K562 (cell line): ENCODE measurements at places on chromosomes 7 and 10.
A peak's percentile ranks its signal among the peaks of the same experiment; 100 is the strongest.

DNA sequence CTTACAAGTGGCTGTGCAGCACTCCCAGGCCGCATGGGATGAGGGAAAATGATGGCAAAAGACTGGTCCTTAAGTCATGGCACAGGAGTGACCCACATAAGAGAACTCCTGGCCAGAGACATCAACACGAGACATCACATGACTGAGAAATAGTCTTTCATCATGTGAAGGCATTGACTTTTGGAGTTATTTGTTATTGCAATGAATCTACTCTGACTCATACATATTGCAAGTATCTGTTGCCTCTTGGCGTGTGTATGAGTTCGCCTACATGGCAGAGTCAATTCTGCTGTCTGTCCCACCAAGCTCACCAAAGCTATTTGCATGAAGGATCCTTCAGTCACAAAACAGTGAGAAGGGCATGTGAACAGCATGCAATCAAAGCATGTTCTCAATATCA, 59.7 kb upstream of the HABP2 start:
- DNase-seq: no peak

DNA sequence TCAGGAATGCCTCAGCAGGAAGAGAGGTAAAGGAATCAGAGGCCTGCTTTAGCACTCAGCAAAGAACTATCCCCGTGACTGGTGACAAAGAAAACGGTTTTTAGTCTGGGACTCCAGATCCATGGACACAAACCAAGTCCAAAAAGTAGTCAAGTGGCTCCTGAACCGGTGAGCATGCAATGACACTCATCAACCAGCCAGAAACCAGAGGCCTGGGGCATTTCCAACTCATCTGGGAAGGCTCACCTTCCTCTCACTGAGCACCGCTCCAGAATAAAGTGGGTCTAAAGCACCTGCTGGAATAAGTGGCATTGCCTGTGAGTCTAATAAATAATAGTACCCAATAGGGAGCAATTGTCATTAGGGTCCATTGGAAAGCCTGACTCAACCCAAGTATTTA, 17.9 kb upstream of the UCN3 start:
- DNase-seq: no peak

- DNase-seq: no peak
Observed at GRCh38 chr10:123808286-123808685, 83.3 kb downstream of the CPXM2 start.

GRCh38 chr10:130481936-130482335, 345.7 kb downstream of the GLRX3 start:
- DNase-seq: no peak

DNA sequence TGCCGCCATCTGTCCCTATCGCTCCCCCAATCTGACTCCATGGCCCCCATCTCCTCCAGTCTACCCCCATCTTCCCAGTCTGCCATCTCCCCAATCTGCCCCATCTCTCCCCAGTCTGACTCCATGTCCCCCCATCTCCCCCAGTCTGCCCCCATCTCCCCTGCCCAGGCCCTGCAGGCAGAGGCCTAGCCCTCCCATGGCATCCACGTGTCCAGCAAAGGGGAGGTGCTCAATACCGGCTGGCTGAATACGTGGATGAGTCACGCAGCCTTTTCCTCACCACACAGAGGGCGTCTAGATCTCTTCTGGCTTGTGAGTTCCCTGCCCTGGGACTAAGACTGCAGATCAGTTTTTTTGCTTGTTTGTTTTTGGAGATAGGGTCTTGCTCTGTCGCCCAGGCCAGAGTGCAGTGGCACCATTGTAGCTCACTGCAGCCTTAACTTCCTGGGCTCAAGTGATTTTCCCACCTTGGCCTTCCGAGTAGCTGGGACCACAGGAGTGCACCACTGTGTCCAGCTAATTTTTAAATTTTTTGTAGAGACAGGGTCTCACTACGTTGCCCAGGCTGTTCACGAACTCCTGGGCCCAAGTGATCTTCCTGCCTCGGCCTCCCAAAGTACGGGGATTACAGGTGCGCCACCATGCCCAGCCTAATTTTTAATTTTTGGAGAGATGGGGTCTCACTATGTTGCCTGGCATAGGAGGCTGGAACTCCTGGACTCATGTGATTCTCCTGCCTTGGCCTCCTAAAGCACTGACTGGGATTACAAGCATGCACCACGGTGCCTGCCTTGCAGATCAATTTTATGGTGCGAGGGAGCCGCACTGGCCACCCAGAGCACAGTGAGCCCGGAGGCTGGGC, 15.3 kb upstream of the GPR146 start:
- DNase-seq: peak; percentile 93

GRCh38 chr10:67433276-67433675, 262.7 kb downstream of the CTNNA3 start:
- DNase-seq: no peak

DNA sequence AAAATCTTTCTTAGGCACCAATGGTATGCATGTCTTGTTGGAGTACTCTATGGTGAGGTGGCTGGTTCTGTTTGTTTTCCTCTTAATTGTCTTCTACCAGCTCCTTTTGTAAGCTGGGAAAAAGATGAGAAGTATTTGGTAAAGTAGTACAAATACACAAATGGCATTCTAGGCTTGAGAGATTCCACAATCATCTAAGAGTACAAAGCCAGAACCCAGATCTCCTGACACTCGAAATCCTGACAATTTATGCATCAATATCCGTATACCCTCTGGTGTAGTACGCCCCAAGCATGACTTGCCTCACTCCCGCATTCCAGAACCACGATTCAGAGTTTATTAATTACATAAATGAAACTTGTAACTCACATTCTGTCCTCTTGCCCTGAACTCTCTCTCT, 43.5 kb downstream of the CDCA7L start:
- DNase-seq: no peak

DNA sequence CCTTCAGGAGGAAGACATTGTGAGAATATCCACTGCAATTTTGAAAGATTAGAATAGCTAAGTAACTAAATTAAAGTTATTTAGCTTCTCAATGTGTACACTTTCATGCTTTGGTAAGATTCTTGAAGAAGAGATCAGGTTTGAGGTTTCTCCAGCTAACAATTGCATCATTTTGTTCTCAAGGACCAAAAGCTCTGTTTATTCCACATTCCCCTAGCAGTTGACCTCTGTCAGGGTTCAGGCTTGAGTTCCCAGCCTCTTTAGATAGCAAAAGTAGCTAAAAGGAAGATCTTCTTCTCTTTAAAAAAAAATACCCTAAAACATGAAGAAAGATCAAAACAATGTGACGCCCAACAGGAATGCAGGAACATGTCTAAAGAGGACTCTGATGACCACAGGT, 179.4 kb upstream of the IGFBP3 start:
- no peak for DNase-seq

DNA sequence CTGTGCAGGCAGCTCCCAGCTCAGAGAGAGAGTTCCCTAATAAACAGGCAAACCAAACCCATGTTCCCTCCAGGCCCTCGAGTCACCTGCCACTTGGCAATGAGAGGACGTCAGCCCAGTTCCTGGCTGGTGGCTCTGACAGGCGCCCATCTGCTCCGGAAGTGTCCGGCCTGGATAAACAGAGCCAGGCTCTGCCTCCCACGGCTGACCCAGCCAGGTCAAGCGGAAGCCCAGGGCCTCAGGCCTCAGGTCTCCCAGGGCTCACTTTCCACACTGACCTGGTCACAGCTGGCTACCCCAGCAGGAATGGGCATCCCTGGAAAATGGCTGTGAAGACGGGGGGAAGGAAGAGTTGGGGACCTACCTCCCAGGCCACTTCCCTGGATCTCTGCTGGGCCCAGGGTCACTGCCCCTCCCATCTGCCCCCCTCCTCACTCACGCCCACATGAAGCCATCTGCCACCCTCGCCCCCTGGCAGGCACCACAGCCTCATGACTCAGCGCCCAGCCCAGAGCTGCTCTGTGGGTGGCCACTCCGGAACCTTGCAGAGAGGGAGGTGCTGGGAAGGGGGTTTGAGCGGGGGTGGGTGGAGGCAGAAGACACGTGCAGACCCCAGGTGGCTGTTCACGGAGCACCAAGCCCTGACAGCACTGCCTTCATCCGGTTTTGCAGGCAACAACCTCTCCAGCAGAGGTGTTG, 37.4 kb upstream of the DUSP5 start:
- DNase-seq: no peak

GRCh38 chr10:60040014-60040662, 133.8 kb upstream of the CCDC6 start:
- DNase-seq: no peak

DNA sequence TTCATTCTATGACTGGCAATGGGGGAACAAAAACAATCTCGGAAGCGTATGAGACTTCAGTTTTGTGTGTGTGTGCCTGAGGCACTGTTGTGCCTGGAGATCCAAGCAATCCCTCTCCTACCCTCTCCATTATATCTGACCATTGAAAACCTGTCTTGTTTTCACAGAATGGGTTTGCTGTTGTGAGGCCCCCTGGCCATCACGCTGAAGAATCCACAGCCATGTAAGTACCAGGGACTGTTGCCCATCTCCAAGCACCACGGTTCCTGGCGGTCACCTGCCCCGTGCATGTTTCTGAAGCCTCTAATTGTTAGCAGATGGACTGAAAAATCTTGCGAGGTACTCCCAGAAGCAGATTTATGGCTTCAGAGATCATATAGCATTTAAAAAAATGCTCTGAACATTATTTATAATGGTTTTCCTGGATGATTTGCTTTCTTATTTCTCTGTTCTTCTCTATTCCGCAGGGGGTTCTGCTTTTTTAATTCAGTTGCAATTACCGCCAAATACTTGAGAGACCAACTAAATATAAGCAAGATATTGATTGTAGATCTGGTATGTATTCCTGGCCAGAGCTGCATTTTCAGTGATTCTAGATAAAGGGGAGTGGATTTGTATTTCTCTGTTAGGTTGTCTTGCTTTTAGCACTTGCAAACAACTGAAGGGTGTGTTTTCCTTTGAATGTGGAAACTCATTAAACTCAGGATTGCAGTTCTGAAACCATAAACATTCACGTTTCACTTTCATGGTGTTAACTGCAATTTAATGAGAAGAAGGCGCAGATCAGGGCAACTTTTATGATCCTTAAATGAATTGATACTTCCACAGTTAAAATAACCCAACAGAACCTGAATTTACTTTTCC, 288.2 kb downstream of the TWIST1 start:
- DNase-seq: no peak

GRCh38 chr10:131049016-131049415, 262.5 kb downstream of the TCERG1L start:
- no peak for DNase-seq
